ENCODE measurements at places on chromosomes 3 and 15.

DNA sequence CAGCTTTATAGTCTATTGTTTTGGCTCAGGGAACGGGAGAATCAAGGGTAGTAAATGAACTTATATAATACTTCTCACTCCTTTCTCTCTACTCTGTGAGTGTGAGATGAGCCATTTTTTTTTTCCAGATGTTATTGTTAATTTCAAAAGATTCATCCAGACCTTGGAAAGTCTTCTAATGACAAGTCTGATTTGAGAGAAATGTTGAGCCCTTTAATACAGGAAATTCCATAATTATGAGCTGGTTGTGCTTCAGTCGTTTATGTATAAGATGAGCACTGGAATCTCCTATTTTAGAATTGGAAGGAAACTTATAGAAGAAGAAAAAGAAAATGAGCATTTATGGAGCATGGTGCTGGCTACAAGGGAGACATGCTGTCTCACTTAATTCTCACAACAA, 92.0 kb downstream of the FBN1 start:
- DNase-seq: no peak

- DNase-seq: peak; percentile 96
Measured at GRCh38 chr3:100041328-100041749, 73.0 kb downstream of the FILIP1L start.

GRCh38 chr3:8554696-8555095, 53.1 kb downstream of the LMCD1 start:
- no peak for DNase-seq

DNA sequence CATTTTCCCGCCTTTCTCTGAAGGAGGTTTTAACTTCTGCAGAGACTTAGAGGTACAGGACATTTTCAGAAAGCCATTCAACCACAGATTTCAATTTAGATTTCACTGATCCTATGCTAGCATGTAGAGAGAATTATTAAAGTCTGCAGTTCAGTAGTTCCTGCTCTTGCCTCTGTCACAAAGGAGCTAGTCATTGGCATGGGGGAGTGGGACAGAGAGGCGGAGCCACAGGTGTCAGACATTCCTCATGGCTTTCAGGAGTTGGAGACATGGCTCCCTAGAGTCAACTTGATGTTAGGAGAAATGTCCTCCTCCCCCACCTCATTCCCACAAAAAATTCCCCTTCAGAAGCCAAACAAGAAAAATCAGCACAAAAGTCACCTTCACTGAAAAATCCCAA, 66.0 kb upstream of the SIAH2 start:
- no peak for DNase-seq

GRCh38 chr3:186732169-186732766, 15.1 kb downstream of the KNG1 start:
- DNase-seq: no peak

GRCh38 chr15:48602358-48603122, 43.0 kb downstream of the FBN1 start:
- peak; percentile 89 for DNase-seq

DNA sequence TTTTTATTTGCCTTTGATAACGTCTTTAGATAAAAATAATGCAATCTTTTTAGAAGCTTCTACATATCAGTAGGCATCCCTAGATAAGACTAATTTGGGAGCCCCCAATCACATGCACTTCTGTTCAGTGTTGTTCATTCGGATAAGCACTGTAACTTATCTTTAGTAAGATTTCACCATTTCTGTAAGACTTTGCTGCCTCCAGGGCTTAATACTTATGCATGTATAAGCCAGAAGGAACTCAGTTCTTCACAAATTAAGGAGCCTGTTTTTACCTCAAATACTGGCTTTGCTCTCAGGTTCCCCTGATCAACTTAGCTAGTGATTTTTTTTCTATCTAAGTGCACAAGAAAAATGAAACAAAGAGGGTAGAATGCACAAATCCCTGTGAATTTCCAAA, 20.3 kb downstream of the DOCK3 start:
- DNase-seq: no peak

- no peak for DNase-seq
Measured at GRCh38 chr3:57063032-57063431, 2.6 kb downstream of the SPATA12 start.

DNA sequence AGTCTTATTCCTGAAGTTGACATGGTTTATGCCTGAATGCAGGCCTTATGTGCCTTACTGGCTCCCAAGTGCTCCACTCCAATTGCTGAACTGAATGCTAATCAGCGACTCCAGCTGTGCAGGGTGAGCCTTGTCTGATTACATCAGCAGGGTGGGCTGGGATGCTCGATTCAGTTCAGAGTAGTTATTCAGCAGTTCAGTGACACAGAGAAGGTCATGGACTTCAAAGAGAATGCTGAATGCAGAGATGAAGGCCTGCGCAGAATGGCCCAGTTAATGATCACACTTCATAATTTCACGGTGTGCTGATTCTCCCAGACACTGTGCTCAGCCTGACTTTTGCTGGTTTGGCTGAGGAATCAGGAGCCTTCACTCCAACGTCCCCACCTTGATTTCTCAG, 63.6 kb downstream of the CLDN1 start:
- no peak for DNase-seq

- peak; percentile 3 for DNase-seq
Measured at GRCh38 chr3:71956069-71956340, 171.1 kb upstream of the PROK2 start.

DNA sequence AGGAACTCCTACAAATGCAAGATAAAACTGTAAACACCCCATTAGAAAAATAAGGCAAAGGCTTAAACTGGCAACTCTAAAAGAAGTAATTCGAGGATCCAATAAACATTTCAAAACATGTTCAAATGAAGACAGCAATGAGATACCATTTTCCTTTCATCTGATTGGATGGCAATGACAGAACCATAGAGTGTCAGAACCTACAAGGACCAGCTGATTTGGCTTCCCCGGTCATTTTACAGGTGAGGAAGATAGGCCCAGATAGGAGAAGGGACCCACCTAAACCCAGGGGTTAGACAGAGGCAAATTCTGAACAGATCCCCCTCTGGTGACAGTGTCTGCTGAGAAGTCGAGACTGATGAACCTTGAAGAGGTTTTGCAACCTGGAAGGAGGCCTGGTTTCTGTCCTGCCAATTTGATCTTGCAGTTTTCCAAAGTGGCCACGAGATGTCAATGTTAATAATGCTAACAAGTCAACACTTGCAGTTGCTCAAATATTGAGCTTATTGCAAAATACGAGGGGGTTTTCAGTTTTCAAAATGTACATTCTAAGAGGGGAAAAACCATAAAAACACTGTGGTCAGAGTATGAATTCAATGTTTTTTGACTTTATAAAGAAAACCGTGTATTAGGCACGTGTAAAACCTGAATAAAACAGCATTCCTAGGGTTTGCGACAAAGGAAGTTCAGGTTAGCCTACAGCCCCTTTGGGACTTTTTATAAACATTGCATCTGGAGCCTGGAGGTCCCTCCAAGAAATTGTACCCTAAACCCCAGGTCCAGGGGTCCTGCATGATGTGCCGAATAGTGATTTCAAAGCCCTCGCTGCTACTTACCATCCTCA, 21.5 kb downstream of the CFAP161 start:
- DNase-seq: peak; percentile 86

DNA sequence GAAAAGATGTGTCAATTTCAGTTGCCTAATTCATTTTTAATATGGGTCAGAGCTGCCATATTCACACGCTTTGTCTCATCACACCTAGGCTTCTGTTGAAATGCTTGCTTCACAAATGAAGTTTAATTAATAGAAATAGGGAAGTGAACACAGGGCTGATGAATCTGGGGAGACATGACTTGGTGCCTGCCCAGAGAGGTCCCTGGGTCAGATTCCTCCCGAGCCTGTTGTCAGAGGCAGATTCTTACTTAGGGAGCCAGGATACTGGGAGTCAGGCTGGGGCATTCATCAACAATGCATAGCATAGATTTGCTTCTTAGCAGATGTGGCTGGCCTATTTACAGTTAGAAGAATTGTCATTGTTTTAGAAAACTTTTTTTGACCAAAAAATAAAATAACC, 90.6 kb downstream of the CACNA1D start:
- no peak for DNase-seq

DNA sequence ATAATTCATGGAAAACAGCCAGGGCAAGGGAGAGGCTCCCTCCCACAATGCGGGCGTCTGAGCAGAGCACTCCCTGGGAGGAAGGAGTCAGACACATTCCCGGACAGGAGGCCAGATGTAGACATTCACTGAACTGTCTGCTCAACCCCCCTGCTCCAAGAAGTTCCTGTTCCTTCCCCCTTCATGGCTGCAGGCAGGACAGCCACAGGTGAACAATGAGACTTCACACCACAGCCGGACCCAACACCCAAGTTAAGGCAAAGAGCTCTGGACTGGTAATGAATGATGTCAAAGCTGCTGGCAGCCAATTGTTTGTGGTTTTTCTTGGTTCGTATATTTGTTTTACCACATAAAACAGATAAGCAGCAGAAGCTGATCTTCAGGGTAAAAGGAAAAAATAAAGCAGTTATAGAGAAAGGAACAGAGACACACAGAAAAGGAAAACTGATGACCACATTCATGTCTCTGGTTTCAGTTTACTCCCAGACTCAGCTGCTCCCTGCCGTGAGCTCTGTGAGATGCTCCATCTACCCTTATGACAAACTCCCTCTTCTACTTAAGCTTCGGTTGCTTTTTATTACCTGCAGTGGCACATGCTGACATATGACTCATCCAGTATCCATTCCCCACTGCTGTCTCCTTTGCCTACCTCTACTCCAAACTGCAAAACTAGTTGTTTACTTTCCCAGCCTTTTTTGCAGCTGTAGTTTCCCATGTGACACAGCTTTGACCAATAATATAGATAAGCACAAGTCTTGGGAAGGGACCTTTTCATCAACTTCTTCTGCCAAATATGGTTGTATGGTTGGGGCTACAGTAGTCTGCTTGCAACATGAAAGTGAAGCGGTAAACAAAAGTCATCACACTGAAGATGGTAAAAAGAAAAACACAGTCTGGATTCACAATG, 33.1 kb downstream of the DZIP1L start:
- DNase-seq: peak; percentile 95

GRCh38 chr15:63474810-63475316, 29.5 kb upstream of the USP3 start:
- no peak for DNase-seq

- no peak for DNase-seq
Measured at GRCh38 chr3:149751551-149751950, 738 bp downstream of the COMMD2 start.

GRCh38 chr3:40623567-40623966, 98.8 kb downstream of the ZNF621 start:
- DNase-seq: peak; percentile 2

GRCh38 chr3:152159328-152159727, 109.4 kb upstream of the MBNL1 start:
- DNase-seq: peak; percentile 67
